ENCODE measurements at places on chromosomes 2 and 18.
A peak's percentile ranks its signal among the peaks of the same experiment; 100 is the strongest.

DNA sequence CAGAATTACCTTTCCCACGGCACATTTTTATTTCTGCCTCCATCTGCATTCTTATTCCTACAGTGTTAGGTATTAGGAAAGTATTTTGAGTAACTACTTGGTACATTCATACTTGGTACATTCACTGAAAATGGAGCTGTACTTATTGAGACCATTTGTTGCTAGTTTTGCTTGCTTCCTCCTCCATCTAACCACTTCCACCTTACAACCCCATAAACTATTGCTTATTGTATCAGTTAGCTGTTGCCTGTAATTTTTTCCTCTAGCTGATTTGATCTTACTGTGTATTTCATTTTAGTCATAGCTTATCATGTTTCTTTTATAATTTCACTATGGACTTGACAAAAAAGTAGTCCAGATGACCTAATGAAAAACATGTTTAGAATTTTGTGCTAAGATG is 50.7 kb downstream of the AFTPH start:
- DNase-seq: peak; percentile 41

DNA sequence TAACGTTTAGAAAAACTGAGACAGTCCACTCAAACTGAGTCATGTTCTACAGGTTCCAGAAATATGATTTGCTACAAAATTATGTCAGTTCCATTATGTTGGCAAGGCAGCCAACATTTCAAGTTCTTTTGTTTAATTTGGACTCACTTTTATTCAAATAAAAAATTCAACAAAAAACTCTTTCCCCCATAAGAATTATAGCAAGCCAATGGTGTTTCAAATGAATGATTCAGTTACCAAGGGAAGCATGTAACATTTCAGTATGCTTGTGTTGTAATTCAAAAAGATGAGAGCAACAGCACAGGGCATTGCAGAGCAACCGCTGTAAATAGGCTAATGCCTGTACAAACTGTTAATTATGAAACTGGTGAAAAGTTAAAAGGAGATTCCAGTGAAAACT is 140.8 kb downstream of the FIGN start:
- no peak for DNase-seq

DNA sequence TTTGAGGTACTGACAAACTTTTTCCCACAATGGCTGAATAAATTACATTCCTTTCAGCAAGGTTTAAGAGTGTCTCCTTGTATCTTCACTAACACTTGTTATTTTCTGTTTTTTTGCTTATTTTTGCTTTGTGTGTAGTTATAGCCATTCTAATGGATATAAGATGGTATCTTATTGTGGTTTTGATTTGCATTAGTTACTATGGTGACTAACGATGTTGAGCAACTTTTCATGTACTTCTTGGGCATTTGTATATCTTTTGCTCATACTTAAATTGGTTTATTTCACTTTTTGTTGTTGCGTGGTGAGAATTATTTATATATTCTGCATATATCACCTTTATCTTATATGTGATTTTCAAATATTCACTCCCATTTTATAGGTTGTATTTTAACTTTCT is 79.9 kb upstream of the FSIP2 start:
- no peak for DNase-seq

GRCh38 chr2:19914266-19914975 is 12.6 kb upstream of the TTC32 start:
- no peak for DNase-seq

DNA sequence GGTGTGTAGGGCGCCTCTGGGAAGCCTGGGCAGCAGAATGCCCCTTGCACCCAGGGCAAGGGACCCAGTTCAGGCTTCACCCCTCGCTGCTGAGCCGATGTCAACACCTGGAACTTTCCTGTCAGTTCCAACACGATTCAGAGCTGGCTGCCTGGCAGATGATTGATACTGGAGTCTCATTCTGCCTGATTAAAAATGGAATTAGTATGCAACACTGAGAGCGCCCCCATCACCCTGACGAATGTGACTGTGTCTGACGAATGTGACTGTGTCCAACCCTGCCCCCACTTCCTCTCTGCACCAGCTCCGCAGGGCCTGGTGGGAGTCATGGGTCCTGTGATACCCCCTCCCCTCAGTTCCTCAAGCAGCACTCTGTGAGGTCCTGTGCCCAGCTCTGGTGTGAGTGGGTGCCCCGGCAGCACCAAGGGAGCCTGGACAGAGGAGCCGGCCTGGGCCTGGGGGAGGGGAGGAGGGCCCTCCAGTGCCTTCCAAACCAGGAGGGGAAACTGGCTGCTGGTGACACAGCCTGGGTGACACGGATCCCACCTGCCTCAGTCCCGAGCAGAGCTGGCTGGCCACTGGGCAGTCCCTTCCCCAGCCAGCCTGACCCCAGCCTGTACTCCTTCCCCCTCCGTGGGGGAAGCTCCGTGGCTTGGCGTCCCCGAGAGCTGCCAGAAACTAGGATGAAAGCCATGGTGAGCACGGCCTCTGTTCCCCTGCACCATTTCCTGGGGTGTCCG is 41.4 kb upstream of the ALPP start:
- no peak for DNase-seq

DNA sequence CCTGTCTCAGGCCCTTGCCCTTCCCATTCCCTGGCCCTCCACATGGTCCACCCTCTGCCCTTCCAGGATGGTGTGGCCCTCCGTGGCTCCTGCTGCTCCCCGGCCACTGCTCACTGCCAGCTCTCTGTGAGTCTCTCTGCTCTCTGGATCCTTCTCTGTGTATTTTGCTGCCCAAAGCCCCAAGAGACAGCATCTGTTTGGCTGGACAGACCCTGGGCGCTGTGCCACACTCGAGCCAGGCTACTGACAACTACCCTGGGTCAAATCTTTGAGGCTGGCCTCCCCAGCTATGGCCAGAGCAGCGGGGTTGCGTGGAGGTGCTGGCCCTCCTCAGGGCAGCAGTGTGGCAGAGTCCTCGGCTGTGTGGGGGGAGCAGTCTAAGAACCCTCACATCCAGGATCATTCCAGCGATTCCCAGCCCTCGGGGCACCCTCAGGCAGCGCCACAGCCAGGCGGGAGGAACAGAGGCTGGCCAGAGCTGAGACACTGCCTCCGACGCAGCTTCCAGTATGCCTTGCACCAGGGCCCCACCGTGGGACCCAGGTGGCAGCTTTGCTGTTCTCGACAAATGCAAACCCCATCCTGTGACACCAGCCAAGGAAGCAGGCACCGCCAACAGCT is 139.4 kb upstream of the GLI2 start:
- DNase-seq: no peak
